Left lung (tissue), 14 donors: ENCODE measurements at places on chromosomes 13 and 19. TPM values are rescaled to one million over a fixed set of nuclear protein-coding genes. Genes with fewer than 3 reads are reported as not detected.
A peak's percentile ranks its signal among the peaks of the same experiment; 100 is the strongest.

GRCh38 chr13:65834897-65835296 is 1395.2 kb downstream of the PCDH9 start:
- H3K27ac ChIP-seq: no peak overlapping the region
- H3K4me3 ChIP-seq: no peak overlapping the region
- no peaks in the 10 kb centered on the region for H3K27me3 ChIP-seq
- H3K36me3 ChIP-seq: no peaks in the 10 kb centered on the region

The LILRB2 gene
- total RNA-seq: 10.5 TPM

The ZNF440 gene
- 18.0 TPM for total RNA-seq

GRCh38 chr13:109529964-109530363 is 256.4 kb downstream of the IRS2 start:
- H3K27me3 ChIP-seq: no peaks in the 10 kb centered on the region
- H3K27ac ChIP-seq: no peak overlapping the region
- H3K36me3 ChIP-seq: no peaks in the 10 kb centered on the region
- DNase-seq: no peak
- no peak overlapping the region for H3K4me3 ChIP-seq

The DMKN gene
- 136 TPM for total RNA-seq

The TGFBR3L gene
- total RNA-seq: 0.55 TPM

The IGFL2 gene
- 1.8 TPM for total RNA-seq

GRCh38 chr19:48393559-48394330 is at the start of gene GRIN2D:
Gene GRIN2D, plus strand, starts transcription at chr19:48393668. Its CDS starts 4,725 bp downstream, at chr19:48398393.
- H3K4me1 ChIP-seq: no peaks in the 10 kb centered on the region
- DNase-seq: no peak
- H3K36me3 ChIP-seq: no peaks in the 10 kb centered on the region
- no peak within 1 kb of the TSS for H3K27ac ChIP-seq
- no peak within 1 kb of the TSS for H3K4me3 ChIP-seq

The USF2 gene
- total RNA-seq: 148 TPM

GRCh38 chr13:105196052-105196451 is 1339.4 kb downstream of the EFNB2 start:
- no peaks in the 10 kb centered on the region for H3K27me3 ChIP-seq
- H3K4me3 ChIP-seq: no peak overlapping the region
- H3K4me1 ChIP-seq: no peaks in the 10 kb centered on the region
- no peak overlapping the region for H3K27ac ChIP-seq
- no peak for DNase-seq

GRCh38 chr13:23356368-23356767 is 77.1 kb downstream of the SACS start:
- H3K36me3 ChIP-seq: peaks cover 39% of the 10 kb centered on the region
- H3K4me3 ChIP-seq: no peak overlapping the region
- H3K27me3 ChIP-seq: no peaks in the 10 kb centered on the region
- no peaks in the 10 kb centered on the region for H3K4me1 ChIP-seq
- H3K27ac ChIP-seq: no peak overlapping the region

GRCh38 chr19:19534556-19535265 is 3.4 kb upstream of the CILP2 start:
- peaks cover 9% of the 10 kb centered on the region for H3K4me1 ChIP-seq
- no peak overlapping the region for H3K4me3 ChIP-seq
- peaks cover 15% of the 10 kb centered on the region for H3K27me3 ChIP-seq
- peaks cover under 1% of the 10 kb centered on the region for H3K36me3 ChIP-seq
- no peak overlapping the region for H3K27ac ChIP-seq

The PSPN gene
- 1.9 TPM for total RNA-seq

- no peak overlapping the region for H3K27ac ChIP-seq
- peaks cover 5% of the 10 kb centered on the region for H3K4me1 ChIP-seq
- H3K27me3 ChIP-seq: no peaks in the 10 kb centered on the region
- DNase-seq: no peak
- H3K4me3 ChIP-seq: no peak overlapping the region
- no peaks in the 10 kb centered on the region for H3K36me3 ChIP-seq
These were observed 171.9 kb downstream of the FOXO1 start for GRCh38 chr13:40494513-40494912.

The GRIK5 gene
- 0.81 TPM for total RNA-seq

- H3K4me1 ChIP-seq: no peaks in the 10 kb centered on the region
- H3K36me3 ChIP-seq: no peaks in the 10 kb centered on the region
- H3K27me3 ChIP-seq: no peaks in the 10 kb centered on the region
- H3K4me3 ChIP-seq: no peak overlapping the region
- DNase-seq: no peak
These were observed 397.8 kb upstream of the HTR2A start for GRCh38 chr13:47294691-47295090.

DNA sequence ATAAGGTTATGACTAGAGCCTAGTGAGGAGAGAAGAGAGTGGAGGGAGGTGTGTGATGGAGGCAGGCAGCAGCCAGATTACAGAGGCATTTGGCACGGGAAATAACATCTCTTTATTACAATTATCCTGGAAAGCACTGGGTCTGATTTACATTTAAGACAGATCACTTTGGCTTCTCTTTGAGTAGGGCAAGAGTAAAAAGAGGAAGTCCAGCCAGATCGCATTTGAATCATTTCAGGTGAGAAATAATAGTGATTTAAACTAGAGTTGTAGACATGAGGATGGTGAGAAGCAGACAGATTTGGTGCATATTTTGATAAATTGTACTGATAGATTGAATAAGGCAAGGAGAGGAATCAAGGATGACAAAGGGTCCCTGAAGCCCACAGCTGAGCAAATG is 9.6 kb upstream of the SACS start:
- no peaks in the 10 kb centered on the region for H3K4me1 ChIP-seq
- DNase-seq: no peak
- no peaks in the 10 kb centered on the region for H3K36me3 ChIP-seq

DNA sequence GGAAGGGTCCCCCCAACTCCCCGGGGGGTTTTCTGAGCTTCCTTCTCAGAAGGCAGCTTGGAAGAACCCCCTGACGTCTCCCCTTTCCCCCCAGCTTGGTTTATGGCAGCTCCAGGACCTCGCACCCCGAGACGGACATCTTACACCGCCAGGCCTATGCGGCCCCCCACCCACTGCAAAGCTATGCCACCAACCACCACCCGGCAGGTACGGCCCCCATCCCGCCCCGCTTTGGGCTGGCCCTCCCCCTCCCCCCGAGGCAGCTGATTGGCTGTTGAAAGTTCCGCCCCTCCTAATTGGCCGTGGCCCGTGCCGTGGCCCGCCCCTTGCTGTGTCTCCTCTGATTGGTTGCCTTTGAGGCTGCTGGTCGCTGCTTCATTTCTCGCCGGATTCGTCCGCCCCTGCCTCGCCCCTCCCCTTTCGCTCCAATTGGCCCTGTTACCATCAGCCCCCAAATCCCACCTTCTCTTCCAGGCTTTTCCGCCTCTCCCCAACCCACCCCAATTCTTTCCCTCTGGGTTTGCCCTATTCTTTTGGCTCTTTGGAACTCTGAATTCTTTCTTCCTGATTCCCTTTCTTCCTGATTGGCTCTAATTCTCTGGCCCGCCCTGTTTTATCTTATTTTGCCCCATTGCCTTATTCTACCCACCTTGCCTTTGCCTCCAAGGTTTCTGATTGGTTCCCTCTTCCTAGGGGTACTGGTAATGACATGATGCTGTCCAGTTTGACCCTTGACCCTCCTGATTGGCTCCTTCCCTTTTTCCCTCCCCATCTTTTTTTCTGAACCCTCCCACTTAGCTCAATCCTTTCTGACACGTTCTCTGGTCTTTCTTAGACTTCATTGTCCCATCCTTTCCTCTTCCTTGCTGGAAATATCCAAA is 2.5 kb downstream of the PRR12 start:
- H3K27me3 ChIP-seq: no peaks in the 10 kb centered on the region
- peak; percentile 74 for DNase-seq
- H3K4me3 ChIP-seq: peak overlapping the region; percentile 75
- no peaks in the 10 kb centered on the region for H3K36me3 ChIP-seq
